PC-3 (cell line): ENCODE measurements at places on chromosomes 7 and 10.

- no peak for DNase-seq
These were observed 528.9 kb downstream of the HTR7 start for GRCh38 chr10:90328896-90329295.

DNA sequence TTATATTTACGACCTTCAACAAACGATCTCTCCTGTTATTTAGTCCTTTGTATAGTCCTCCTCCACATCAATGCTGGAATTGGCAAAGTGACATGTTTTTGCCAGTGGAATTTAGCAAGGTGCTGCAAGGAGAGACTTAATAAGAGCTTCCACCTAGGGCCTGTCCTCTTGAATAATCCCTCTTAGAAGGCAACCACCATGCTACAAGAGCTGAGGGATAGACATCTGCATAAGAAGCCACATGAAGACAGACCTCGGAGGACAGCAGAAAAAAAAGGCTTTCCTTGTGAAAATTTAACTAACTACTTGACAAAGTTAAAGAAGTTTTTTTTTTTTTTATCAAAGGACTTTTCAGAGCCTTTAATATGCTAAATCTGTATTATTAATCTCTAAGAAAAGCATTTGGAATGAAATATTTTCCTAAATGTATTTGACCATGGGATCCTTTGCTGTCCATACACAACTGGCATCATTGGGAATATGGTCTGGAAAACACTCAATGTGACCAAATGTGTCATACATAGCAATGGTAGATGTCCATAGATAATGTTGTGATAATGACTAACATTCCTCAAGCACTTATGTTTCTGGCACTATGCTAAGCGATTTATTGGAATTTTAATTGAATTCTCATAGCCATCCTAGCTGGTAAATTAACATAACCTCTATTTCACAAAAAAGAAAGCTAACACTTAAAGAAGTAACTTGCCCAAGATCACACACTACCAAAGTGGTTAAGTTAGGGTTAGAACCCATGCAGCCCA, 13.2 kb downstream of the HYCC1 start:
- no peak for DNase-seq

DNA sequence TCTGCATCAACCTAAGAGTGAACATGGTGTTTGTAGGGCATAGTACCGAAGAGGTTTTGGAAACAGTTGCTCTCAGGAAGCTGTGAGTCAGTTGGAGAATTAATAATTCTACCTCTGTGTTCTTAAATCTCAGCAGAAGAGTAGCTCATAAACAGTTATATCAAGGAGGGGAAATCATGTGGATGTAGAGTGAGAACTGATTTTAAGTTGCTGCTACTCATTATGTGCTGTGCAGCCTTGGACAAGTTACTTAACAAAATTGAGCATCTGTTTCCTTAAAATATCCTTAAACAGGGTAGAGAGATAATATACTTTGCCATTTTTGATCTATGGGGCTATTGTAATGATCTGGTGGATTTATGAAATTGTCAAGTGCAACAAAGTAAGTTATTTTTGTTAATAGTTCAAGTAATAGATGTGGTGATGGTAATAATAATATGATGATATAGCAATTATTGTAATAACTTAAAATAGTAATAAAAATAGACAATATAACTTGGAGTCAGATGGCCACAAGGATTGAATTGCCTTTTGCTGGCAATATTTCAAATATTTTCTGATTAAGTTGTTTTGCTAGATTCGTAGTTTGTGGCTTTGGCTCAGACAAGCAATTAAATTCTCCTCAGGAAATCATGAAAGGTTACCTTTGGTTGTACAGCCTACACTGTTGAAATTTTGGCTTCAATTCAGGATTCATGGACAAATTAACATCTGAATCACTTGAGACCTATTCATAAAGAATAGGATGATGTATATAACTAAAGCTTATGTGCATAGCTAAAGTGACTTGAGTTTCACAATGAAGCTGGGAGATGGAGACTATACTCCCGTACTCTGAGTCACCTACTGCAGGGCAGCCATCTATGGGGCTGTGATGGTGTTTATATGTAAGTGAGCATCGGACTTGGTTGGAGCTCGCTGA, 228.5 kb downstream of the CDK14 start:
- DNase-seq = peak; percentile 97

GRCh38 chr10:72308320-72308987, 34.7 kb downstream of the DDIT4 start:
- peak; percentile 65 for DNase-seq

DNA sequence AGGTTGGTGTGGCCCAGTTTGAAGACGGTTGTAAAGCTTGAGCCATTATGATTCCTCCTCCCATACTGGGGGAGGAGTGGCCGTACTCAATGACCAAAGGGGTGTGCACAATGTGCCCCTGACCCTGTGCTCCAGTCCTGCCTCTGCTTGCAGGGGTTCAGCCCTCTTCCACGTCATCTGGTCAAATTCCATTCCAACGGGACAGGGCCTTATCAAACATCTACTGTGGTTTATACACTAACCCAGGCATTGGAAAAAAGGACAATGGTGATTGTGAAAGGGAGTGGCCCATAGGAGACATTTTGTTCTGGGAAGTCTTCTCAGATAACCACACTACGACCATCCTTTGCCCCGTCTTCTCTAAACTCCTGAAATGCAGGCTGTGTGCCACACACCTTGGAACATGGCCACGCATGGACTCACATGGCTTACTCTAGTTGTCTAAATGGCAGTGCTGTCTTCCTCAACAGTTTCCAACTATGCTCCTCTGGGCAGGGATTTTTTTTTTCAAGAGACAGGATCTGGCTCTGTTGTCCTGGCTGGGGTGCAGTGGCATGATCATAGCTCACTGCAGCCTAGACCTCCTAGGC, 103.0 kb downstream of the JCAD start:
- no peak for DNase-seq

GRCh38 chr7:99679032-99679399, 780 bp downstream of the CYP3A5 start:
- DNase-seq = peak; percentile 75

DNA sequence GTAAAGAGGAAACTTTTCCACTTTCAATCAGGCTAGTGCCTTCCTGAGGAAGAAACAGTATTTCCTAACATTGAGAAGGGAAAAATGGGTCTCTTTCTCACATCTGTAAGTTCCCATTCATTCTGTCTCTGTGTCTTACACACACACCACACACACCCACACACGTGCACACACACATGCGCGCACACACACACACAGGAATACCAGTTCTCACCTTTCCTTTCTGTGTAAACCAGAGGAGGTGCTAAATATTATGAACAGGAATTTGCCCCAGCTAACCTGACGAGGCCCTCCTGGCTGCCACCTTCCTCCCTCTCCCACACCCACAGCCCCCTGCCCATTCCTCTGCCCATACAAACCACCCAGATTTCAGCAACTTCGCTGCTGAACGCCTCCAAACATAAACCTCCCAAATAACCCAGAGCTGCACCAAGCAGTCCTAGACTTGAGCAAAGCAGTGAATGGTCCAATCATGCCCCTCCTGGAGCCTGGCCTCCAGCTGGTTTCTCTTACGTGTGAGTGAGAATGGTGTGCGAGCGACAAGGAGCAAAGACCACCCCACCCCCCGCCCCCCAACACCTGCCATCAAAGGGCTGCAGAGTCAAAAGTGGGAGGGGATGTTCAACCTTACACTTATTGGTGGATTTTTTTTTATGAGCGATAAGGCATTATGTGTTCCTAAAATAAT, 190.5 kb downstream of the HECW1 start:
- DNase-seq = no peak

GRCh38 chr10:96496281-96496925, 17.3 kb downstream of the TLL2 start:
- peak; percentile 35 for DNase-seq

- DNase-seq = no peak
These were observed 2.3 kb upstream of the ADCK2 start for GRCh38 chr7:140670343-140670935.

GRCh38 chr7:53611043-53611442, 575.6 kb downstream of the POM121L12 start:
- DNase-seq = no peak

DNA sequence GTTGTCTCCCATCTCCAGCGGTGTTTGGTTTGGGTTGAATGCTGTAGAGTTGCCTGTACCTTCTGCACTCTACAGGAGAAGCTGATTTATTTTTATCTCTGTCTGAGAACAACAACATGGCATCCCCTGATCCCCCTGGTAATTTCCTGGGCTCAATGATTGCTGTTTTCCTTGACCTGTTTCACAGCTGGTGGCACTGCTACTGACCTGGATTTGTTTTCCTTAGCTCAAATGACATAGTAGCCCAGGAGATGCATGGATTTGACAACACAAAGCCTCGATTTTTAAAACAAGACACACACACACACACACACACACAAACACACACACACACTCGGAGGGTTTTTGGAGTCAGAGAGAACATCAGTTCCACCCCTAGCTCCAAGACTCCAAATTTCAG, 301.6 kb downstream of the NRG3 start:
- no peak for DNase-seq

DNA sequence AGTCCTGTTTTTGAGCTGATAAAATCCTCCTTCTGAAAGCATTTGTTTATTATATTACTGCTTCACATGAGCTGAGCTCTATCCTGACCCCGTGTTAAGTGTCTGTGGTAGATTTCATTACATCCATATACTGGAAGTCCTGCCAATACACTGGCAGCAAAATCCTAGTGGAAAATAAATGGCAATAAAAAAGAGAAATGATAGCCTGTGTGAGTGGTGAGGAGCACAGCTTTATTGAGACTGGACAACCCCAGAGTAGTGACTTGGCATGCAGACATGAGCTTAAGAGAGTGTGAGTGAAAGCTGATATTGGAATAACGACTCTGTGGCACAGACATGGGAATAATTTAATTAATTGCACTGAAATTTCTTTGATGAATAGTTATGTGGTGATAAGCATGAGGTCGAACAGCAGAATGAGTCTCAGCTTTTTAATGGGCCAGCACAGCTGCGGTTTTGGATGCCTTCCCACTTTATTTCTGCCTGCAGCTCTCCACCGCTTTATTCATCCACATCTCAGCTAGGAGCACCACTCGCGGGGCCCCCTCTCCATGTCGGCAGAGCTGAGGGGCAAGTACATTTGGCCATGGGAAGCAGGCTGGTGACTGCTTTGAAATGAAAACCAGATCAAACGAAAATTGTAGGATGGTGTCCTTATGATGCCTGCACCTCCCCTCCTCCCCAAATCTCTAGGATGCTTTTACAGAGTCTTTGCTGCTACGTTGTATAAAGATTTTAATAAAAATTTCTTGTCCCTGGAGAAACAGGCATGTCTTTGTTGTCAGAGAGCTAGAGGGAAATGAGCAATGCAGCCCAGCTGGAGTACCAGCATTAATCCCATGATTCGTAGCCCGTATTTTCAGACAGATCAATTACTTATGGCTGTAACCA, 494.3 kb downstream of the AUTS2 start:
- no peak for DNase-seq

DNA sequence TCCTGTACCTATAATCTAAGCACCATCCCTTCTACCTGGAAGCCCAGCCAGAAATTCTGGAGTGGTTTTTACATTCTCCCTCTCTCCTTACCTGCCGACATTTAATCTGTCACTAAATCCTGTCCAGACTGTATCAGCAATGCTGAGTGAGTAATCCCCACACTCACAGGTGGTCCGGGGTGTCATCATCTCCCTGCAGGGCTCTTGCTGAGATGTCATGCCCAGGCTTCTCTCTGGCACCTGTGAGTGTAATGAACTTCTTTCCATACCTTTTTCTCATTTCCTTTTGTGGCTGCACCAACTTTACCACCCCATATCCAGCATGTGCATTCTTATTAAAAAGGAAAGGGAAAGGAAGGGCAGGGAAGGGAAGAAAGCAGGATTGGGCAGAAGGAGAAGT, 355.2 kb downstream of the CCSER2 start:
- DNase-seq = no peak

DNA sequence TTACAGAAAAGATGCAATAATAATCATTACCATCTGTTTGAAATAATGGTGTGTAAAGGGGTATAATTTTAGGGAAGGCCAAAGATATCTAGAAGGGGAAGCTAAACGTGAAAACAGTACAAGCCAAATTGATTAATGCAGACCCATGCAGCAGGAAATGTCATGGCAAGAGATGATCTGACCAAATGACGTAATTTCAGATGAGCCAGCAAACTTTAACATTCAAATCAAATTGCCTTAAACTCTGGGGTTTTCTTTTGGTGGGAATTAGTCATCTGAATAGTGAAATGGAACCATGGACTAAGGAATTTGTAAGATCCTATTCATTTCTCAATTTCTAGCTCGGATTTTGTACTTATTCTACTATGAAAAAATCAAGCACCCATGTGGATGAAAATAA, 21.4 kb upstream of the SCIN start:
- no peak for DNase-seq

DNA sequence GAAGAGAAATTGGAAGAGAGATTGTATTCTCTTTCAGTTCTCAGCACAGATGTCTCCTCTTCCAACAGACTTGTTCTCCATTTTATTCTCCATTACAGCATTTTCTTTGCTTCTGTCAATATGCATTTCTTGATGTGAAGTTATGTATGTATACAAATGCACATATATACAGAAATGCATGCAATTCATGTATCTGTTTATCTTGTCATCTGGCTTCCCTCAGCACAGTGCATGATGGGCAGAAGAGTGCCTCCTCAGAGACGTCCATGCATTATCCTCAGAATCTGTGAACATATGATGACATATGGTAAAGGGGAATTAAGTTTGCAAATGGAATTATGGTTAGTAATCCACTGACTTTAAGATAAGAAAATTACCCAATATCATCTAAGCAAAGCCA, 106.7 kb upstream of the VWC2 start:
- no peak for DNase-seq

GRCh38 chr10:78803710-78804109, 265.1 kb upstream of the ZMIZ1 start:
- no peak for DNase-seq

DNA sequence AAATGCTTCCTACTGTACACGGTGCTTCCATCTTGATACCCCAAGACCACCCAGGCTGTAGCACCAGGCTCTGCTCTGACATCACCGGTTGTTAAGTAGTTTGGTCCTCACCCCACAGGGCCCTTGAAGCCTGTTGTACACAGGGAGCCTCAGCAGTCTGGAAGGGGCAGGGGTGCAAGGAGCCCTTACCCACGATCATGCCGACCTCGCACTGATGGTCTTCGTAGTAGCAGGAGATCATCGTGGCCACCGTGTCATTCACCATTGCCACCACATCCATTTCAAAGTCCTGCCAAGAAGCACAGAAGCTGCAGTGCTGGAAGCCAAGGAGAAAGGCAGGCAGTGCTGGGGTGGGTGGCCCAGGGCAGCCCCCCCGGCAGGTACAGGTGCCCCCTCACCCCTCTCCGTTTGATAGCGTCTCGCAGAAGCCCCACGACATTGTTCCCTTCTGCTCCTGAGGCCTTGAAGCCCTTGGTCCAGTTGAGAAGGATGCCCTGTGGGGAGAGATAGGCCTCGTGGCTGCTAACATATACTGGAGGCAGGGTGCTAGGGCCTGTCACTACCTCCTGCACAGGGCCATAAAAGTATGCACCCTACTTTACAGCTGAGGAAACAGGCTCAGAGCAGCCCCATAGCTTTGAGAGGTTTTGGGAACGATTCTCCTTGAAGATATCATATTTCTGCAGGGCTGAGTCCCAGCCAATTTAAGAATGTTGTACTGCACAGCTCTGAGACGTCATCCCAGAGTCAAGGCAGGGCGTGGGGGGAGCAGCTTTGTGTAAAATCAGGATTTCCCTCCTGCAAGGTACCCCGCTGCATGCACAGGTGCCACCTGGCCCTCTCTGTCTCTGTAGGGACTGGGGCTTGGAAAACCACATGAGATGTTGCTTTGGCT, 8.7 kb upstream of the MYL7 start:
- DNase-seq = no peak
